ENCODE measurements at places on chromosomes 6 and 20.

DNA sequence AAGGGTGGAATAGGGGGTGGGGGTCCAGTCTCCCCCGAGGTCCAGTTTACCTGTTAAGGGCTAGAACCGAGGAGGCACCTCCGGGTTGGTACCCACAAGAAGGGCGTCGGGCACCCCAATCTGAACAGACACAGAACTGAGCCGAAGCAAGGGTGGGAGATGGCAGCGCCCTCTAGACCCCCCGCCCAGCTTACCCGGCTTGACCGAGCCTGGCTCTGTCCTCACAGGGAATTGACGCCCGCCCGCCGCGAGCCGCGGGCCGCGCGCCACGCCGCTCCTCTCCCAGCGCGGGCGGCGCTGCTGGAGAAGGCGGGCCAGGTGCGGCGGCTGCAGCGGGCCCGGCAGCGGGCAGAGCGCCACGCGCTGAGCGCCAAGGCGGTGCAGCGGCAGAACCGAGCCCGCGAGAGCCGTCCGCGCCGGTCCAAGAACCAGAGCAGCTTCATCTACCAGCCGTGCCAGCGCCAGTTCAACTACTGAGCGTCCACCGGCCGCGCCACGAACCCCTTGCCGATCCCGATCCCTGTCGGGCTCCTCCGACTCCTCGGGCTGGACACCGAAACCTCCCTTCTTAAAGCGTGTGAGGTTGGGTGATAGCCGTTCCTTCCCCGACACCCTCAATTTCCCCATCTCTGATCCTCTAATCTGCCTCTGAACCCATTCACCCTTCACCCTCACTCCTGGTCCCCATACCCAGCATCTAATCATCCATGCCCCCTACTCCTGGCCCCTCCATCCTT, 5.9 kb downstream of the TP53INP2 start:
- DNase-seq = peak; percentile 69

DNA sequence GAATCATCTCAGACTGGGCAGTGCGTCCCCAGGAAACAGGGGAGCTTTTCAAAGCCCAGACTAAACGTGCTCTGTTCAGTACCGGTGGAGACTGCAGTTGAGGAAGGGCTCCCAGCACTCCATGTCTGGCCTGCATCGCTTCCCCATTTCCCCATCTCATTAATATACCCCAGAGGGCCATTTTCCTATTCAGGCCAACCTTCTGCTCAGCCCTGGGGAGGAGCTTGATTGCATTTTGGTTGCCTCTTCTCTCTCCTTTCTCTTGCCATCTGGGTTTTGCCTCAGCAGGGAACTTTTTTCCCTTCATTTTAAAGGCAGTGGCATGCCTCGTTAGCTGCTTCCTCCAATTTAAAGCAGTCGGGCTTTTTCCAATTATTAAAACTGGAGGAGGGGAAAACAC, 394.3 kb upstream of the SOX4 start:
- DNase-seq = no peak

DNA sequence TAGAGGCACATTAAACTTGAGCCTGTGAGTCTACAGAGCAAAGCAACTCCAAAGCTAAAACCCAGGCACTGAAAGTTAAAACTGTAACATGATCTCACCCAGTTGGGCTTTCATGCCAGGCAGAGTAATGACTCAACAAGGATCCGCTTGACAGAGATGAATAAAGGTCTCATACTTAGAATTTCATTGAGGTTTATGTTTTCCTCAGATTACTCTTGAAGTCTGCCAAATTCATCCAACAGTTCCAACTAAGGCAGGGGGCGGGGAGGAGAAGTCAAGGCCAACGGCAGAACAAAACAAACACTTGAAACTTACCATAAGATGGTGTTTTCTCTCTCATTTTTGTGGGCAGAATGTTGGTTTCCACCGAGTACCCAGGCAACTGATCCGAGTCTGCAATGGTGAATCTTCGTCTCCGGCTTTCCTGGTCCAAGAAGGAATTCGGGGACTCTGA, 54.0 kb upstream of the IPCEF1 start:
- no peak for DNase-seq

DNA sequence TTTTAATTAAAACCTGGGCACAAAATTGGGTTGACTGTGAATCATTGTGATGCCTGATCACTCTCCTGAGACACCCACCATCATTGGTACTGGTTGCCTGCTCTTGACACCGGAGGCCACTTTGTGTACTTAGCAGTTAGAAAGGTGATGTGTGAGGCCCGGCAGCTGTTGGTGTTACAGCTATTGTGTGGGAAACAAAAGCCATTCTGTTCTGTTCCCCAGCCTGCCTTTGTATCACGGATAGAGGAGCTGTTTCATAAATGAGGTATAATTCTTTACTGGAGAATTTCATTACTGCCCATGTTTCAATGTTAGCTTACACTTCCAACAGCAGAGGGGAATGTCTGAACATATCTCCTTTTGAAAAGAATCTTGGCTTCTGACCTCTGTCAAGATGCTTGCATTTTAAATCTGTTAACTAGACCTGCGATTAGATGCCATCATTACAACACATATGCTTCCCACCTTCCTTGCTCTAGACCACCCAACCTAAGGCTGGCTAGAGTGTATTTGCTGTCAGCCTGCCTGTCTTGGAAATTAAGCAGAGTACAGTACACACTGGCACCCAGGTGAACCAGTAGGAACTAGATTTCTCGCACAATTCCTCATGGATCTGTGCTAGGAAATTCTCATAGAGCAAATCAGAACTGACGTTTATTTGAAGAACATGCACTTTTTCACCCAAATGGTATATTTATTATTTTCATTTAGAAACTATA, 142.4 kb upstream of the INSM1 start:
- no peak for DNase-seq

- DNase-seq = no peak
These were observed 42.5 kb downstream of the SMPDL3A start for GRCh38 chr6:122831511-122831910.

DNA sequence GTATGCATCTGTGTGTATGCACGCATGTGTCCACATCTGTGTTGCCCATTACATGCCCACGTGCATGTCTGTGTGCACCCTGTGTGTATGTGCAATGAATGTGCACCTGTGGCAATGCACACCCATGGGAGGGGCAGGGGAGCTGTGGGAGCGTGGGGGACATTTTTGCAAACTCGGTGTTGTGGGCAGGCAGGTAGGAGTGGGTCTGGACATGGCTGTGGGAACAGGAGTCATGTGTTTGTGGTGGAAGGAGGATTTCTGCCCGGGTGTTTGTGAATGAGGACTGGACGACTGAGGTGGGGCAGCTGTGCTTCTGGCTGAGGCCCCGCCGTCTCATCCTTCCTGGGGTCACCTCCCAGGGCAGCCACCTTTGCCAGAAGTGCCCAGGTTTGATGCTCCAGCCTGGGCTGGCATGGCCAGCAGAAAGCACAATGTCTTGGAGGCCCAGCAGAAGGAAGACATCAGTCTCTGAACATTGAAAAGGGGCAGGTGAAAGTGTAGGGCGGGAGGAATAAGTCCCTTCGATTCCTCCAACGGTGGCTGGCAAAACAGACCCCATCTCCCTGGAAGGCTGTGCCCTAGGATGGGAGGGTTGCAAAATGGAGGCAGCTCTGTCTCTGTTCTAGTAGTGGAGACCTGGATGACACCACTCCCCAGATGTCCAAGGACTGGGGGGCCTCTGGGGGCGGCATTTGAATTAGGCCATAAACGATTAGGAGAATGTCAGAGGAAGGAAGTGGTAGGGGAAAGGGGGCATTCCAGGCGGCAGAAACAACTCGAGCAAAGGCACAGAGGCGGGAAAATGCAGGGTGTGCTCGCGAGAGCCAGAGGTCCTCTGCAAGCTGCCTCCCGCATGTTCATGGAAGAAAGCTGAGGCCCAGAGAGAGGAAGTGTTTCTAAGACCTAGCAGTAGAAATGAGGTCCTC, 19.1 kb upstream of the ARMC12 start:
- DNase-seq = no peak
